ENCODE measurements at places on chromosomes 2 and 18.

DNA sequence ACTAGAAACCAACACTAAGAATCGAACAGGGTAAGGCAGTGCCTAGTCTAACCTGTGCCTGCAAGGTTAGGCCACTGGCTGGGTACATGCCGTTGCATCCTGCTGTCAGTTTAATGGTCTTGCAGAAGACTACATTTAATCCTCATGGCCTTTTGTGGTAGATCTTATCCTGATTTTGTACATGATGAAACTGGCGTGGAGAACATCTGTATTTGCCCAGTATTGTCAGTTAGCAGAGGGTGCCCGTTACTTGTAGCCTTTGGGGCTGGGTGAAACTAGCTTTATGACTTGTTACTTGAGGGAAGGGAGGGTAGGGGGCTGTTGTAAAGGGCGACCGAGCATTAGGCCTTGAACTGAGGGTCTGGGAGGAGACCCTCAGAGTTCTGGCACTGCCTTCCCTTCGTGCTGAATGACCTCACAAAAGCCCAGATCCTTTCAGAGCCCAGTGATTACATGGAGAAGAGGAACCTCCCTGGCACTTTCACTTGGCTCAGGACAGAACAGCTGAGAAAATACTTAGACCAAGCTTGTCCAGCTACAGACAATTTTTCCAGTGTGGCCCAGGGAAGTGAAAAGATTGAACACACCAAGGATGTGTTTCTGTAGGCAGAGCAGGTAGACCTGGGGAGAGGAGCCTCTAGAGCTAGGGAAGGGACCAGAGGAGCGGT lies 19.5 kb downstream of the SLC20A1 start:
- DNase-seq, result no peak

DNA sequence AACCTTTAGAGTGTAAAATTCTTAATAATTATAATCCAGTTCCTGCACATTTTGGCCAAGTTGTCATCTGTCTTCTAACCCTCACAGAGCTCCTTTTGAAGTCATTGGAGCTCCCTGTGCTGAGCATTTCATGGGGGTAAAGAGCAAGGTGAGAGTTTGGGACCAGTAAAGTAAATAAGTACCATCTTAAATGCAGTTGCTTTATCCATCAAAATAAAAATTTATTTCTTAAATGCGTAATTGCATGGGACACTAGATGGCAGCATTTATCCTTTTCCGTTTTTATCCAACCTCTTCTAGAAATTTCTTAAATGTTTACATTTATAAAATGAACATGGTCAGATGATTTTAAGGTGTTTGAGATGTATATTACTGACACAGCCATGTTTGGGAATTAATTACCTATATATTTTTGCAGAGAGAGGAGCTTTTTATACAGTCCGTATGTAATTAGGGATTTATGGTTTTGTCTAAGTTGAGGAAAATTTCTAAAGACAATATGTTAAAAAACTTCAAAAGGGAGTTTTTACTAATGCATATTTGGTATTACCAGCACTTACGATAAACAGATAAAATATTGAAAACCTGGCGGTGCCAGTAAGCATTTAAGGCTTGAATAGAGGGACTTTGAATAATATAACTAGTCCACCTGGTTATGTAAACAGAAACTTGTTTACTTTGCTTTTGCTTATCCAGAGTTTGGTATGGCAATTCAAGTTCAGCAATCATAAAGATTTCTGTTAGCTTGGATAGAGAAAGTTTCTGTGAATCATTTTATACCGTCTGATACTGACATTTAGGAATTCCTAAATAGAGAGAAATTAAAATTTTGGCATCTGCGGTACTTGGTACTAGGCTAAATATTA lies 54.5 kb downstream of the ACSL3 start:
- no peak for DNase-seq

- DNase-seq, result no peak
Observed at GRCh38 chr2:134555411-134555810, 163.4 kb downstream of the TMEM163 start.

GRCh38 chr2:67466734-67467133 lies 69.6 kb downstream of the ETAA1 start:
- no peak for DNase-seq

- no peak for DNase-seq
Observed at GRCh38 chr2:86068136-86068588, 37.5 kb downstream of the POLR1A start.

DNA sequence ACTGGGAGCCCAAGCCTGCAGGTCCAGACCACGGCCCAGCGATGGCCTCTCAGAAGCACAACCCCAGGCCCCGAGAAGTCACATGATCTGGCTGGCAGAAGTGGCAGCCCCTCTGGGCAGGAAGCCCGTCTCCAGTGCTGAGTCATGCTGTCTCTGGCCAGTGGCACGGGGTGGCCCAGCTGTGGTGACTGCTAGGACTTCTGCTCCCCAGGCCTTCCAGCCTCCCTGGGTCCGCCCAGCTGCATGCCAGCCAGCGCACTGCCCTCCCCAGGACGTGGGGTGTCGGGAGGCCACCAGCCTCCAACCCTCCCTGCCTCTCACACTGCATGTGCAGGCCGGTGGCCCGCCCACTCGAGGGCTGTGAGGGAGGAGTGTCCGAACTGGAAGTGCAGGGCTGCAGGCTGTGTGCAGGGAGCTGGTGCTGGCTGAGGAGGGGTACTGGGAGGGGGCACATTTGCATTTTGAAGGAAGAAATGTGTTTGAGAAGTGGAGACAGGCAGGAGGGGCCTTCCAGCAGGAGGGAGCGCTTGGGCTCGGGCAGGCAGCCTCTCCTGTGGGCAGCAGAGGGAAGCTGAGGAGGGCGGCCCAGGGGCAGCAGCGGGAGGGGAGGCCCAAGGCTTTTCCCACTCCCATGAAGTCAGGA lies 17.0 kb upstream of the HPCAL1 start:
- no peak for DNase-seq

DNA sequence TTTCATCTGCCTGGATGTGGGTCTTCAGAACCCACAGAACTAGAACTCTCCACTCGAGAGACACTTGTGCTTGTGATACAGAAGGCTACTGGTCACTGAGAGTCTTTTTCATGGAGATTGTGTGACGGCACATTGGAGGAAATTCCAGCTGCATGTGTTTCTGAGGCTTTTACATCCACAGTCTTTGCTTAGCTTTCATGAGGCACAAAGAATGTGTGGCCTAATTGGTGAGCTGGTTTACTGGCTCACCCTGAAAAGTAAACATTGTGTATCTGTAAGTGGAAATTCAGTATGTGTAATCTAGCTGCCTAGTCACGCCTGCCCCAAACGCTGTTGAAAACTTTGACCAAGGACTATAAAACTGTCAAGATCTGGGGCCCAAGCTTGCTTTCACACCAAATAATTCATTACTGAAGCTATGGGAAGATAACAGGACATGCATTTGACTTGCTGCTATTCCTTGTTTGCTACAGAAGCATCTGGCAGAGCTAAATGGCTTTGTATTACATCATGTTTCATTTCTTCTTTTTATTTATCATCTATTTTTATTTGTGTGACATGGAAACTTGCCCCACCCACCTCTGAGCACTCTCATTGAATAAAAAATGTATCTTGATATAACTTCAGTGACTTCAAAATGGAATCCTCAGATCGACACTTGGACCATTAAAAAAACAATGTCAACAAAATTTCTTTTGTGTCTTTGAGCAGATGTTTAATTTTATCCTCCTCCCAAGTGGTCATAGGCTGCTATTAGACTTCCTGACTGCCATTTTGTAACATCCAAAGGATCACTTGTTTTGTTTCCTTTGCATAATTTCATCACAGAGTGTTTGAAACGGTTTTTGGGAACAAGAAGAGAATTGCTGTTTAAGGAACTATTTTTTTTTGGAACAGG lies 80.2 kb downstream of the EFEMP1 start:
- DNase-seq, result no peak

DNA sequence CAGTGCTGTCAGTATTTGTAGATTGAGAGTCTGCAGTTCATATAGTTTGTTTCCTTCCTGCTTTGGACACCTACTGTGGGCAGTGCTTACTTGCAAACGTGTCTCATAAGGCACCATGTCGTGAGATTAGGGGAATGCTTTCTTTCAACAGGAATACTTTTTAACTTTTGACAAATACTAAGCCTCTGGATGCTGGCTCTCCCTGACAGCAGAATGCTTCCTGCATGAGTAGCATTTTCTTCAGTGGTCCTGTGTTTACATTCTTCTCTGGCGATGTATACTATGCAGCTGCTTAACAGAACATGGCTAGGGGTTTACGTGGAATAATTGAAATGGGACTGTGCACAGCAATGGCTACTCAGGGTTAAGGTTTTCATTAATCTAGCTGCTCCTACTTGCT lies 807.5 kb downstream of the MBD2 start:
- DNase-seq, result no peak

GRCh38 chr2:171882089-171882769 lies 11.8 kb downstream of the SLC25A12 start:
- DNase-seq, result no peak

DNA sequence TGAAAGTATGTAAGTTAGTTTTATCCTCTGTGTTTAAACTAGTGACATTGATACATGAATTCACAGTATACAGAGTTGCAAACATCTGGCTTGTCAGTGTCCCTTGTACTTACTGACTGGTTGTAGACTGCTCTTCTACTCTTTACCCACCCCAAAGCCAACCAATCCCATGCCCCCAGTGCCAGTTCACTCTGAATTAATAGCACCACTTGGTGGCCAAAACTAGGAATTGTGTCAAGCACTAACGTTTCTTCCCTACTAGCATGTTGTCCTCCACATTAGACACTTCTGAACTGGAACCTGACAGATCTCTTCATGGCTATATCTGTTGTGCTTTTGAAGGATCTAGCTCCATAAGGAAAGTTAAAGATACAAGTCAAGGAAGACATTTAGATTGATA lies 27.2 kb upstream of the OTX1 start:
- DNase-seq, result no peak

DNA sequence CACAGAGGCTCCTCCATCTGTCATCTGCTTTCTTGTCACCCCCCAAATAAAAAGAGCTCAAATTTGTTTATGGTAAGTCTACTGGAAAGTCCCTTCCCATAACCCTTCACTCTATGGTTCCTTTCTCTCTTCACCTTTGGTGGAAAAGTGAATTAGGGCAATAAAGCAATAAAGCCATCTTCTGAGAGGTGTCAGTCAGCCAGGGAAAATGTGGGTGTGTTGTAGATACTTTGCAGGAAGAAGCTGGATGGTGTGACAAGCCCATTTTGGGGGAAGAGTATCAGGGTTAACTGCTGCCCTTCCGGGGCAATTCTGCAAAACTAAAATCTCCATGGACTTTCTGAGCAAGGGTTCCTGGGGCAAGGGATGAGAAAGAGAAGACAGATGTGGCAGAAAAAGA lies 197.9 kb downstream of the SH3BP4 start:
- DNase-seq, result no peak

DNA sequence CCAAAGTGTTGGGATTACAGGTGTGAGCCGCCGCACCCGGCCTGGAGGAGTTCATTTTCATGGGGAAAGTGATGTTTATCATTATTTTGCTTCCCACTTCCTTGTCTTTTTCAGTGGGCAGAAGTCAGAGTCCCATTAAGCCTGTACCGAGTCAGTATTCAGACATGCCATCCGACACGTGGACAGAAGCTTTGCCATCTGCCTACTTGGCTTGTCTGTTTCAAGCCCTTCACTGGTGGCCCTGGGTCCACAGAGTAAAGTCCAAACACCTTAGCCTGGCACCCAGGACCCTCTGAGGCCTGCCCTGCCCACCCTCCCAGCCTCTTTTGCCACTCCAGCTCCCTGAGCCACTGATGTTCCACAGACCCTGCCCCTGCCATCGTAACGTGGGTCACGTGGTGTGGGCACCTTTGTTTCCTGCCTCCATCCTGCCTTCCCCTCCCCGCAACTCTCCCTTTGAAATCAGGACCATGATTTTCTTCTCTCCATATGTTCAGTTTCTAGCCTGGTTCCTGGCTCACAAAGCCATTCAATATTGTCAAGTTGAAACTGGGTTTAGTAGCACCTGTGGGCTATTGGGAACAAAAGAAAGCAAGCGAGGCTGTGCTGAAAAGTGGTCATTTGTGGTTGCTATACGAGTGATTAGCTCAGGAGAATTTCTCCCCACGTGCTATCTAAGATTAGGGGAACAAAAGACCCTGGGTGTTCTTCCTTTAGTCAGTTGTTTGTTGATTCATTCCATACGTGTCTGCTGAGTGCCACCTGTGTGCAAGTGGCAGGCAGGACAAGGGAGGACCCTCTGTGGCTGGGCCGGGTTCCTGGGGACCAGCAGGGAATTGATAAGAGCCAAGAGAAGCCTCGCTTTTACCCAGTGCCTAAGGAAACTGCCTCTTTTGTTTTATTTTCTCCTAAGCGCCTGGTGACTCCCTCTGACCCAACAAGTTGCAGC lies 5.1 kb upstream of the ODC1 start:
- DNase-seq, result no peak

DNA sequence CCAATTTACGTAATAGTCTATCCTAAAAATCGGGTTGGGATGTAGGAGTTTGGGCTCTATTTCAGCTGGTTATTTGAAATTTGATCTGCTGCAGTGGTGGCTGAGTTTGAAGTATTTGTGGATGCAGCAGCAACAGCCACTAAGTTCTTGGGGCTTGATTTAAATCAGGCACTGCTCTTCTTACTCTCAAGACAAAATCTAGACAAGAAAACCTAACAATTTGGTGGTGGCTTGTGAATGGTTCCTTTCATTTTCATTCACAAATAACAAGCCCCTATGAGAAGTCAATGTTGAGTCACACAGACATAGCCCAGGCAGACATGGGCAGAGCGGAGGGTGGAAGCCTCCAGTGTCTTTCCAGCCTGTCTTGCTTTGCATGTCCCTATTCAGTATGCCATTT lies 199.3 kb downstream of the LTBP1 start:
- no peak for DNase-seq

DNA sequence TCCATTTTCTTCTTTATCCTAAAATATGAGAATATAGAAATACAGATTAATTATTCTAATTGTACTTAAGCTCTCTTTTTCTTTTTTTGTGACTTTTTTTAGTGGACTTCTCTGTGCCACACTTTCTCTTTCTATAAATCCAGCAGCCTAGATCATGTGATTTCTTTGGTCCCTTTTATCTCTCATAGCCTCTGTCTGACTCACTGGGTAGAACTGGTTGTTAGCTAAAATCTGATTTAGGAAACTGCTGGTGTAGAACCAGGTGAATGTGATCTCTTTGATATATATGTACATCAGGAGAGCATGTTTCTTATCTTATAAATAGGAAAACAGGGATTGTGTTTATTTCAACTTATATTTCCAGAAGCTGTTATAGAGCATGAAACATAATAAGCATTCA lies 54.9 kb downstream of the VRK2 start:
- DNase-seq, result no peak

GRCh38 chr2:111155610-111156009 lies 34.9 kb downstream of the BCL2L11 start:
- DNase-seq, result no peak

- no peak for DNase-seq
Observed at GRCh38 chr2:40680547-40680946, 228.7 kb upstream of the SLC8A1 start.

GRCh38 chr18:76398896-76399612 lies 96.0 kb downstream of the ZNF516 start:
- DNase-seq, result peak; percentile 67

GRCh38 chr2:241358470-241358869 lies 2.4 kb downstream of the FARP2 start:
- no peak for DNase-seq

DNA sequence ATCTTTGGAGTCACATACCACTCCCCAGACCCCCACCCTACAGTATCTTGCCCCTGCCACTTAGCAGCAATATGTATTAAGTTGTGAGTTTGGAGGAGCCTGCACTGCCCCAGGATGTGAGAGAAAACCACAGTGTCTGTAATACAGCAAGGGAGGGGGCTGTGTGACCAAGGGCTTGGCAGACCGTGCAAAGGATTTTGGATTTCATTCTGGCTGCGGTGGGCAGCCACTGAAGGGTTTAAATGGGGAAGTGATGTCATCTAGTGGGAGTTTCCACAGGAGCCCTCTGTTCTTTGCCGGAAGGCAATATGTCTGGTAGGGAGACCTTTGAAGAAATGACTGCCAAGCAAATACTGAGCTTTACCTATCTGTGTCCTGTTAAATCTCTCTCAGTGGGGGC lies 202.4 kb downstream of the FHOD3 start:
- no peak for DNase-seq

All from stimulated activated CD4-positive, alpha-beta T cell treated with anti-CD3 and anti-CD28 coated beads, Interleukin-1b, Interleukin-23, amount 100 ng/mL, for 1 hour (primary cell).